ENCODE measurements at places on chromosomes 3 and 15.
A peak's percentile ranks its signal among the peaks of the same experiment; 100 is the strongest.

GRCh38 chr3:12922306-12922705, 80.9 kb upstream of the RPL32 start:
- no peak for DNase-seq

DNA sequence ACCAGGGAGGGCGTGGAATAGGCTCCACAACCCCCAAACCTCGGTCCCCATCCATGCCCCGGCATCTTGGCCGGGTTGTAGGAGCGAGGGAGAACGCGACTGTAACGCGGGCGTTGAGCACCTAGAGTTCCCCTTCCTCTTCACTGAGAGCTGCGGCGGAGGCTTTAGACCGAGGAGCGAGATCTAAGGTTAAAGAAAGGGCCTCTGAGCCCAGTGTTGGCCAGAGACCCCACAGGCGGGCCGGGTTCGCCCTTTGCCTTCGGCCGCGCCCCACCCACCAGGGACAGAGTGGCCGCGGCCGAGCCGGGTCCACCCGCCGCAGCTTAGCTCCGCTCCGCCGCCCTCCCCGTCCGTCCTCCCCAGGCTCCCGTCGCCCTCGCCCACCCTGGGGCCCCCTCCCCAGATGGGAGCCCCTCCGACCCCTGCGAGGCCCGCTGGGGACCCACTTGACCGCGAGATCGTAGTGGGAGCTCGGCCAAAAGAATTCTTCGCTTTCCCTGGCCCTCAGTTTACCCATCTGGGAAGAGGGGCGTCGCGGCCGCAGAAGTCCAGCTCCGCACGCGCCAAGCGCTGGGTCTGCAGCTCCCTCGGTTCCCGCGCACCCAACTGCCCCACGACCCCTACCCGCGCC, 425 bp downstream of the ANPEP start:
- DNase-seq, result peak; percentile 40

- no peak for DNase-seq
Observed at GRCh38 chr15:49467746-49468480, 44.9 kb downstream of the FGF7 start.

DNA sequence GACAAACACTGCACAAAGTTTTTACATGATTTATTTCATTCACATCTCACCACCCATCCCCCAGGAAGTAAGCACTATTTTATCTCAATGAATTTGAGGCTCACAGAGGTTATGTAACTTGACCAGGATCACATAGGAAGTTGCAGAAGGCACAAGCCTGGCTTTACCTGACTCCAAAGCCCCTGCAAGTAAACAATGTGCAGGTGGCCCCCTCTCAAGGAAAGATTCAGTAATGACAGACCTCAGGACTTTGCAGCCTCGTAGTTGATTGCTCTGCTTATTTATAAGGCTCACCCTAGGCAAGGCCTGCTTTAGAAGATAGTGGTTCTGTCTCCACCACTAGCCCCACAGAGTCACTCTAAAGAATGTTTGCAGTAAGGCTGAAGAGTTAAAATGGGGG, 79.8 kb upstream of the MDFIC2 start:
- no peak for DNase-seq

GRCh38 chr3:141019244-141019643, 31.9 kb upstream of the SPSB4 start:
- DNase-seq, result no peak

DNA sequence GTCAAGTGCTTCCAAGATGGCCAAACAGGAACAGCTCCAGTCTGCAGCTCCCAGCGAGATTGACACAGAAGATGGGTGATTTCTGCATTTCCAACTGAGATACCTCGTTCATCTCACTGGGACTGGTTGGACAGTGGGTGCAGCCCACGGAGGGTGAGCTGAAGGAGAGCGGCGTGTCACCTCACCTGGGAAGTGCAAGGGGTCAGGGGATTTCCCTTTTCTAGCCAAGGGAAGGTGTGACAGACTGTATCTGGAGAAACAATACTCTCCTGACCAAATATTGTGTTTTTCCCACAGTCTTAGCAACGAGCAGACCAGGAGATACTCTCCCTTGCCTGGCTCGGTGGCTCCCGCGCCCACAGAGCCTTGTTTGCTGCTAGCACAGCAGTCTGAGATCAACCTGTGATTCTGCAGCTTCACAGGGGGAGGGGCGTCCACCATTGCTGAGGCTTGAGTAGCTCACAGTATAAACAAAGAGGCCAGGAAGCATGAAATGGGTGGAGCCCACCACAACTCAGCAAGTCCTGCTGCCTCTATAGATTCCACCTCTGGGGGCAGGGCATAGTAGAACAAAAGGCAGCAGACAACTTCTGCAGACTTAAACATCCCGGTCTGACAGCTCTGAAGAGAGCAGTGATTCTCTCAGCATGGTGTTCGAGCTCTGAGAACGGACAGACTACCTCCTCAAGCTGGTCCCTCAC, 293.5 kb upstream of the SUCLG2 start:
- peak; percentile 2 for DNase-seq

DNA sequence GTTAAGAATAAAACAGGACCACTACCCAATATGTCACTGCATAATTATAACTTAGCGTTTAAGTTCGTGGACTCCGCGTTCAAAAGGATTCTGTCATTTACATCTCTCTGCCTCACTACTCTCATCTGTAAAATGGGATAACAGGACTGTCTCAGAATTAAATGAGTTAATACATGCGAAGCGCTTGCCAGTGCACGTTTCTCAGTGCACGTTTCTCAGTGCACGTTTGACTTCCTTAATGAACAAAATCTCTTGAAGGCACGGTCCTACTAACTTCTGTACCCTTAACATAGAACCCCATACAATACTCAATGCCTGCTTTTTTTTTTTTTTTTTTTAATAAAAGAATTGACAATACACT, 499 bp downstream of the RABL3 start:
- peak; percentile 58 for DNase-seq

- DNase-seq, result no peak
Observed at GRCh38 chr3:78728406-78729145, 1039.2 kb downstream of the ROBO1 start.

GRCh38 chr3:13002398-13003124, 70.7 kb downstream of the IQSEC1 start:
- DNase-seq, result no peak

DNA sequence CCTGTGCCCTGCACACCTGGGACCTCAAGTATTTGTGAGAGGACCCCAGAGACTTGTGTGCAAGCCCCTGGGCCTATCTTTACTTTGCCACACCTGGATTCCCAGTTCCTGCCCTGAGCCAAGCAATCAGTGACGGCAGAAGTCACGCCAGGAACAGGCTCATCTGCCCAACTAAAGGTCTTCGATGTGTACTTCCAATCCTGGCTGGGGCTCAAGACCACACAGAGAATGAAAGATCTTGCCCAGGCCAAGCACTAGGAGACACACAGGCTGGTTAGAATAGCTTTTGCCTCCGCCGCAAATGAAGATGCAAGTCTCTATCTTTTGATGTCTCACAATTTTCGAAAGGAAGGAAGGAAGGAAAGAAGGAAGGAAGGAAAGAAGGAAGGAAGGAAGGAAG, 228.8 kb downstream of the OCA2 start:
- no peak for DNase-seq

DNA sequence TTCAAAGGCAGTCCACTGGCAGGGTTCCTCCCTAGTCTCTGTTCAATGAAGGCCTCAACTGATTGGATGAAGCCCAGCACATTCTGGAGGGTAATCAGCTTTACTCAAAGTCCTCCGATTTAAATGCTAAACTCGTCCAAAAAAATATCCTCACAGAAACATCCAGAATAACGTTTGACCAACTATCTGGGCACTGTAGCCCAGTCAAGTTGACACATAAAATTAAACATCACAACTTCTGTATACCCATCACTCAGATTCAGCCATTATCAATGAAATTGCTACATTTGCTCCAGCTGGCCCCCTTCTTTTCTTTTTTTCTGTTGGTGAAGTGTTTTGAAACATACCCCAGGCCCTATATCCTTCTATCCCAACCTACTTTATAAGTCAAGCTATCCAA, 64.5 kb upstream of the WNT5A start:
- no peak for DNase-seq

DNA sequence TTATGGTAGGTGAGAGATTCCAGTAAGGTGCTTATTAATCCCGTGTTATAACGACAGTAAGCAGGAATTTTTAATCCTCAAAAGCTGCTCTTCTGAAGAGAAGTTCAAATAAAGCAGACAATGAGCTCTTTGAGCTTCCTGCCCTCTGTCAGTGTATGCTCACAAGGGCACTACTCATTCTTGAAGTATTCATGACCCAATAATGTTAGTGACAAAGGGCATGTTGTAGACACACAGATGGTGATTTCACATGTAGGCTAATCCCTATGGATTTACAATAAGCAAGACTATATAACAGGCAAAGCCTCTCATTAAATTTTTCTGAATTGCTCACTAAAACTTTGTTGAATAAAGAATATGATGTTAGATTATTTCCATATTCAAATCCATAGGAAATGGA, 578.6 kb downstream of the RSL24D1 start:
- DNase-seq, result no peak

- DNase-seq, result no peak
Observed at GRCh38 chr3:189718215-189718614, 87.0 kb downstream of the TP63 start.

- DNase-seq, result no peak
Observed at GRCh38 chr3:167808910-167809309, 73.4 kb downstream of the SERPINI1 start.

- DNase-seq, result peak; percentile 5
Observed at GRCh38 chr3:99482191-99482590, 156.2 kb upstream of the COL8A1 start.

DNA sequence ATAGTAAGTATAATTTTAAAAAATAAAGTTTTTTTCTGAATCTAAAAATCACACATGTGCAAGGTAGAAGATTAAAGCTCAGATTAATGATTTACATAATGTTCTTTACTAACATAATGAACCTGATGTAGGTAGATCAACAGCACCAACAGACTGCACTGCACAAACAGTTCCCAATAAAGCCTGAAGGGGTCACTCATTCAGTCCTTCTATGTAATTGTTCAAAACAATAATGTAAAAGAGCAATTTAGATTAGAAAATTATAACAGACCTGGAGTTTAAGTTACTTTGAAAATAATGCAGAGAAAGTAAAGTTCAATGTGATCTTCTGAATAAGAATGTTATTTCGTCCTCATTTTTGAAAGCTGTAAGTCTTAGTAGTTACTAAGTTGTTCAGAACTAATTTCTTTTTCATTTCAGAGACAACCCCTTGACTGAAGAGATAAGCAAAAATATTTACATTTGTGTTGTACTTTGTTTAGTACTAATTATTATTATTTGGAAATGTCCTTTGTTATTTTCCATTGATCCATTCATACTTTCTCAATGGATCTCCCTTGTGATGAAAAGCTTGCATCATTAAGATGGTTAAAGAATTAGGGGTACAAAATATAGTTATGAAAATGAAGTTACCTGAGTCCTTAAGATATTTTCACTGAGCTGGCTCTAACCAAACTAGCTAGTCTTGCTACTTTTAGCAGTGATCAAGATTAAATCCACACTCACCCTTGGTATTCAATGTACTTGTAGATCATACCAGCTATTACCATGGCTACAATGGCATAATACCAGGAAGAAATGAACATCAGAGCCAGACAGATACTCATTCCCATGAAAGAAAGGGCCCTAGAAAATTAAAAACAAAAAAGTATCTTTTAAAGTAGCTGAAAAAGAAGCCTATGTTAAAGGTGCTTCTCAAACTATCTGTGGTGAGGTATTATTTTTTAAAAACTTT, 16.8 kb downstream of the EMC4 start:
- DNase-seq, result peak; percentile 32

DNA sequence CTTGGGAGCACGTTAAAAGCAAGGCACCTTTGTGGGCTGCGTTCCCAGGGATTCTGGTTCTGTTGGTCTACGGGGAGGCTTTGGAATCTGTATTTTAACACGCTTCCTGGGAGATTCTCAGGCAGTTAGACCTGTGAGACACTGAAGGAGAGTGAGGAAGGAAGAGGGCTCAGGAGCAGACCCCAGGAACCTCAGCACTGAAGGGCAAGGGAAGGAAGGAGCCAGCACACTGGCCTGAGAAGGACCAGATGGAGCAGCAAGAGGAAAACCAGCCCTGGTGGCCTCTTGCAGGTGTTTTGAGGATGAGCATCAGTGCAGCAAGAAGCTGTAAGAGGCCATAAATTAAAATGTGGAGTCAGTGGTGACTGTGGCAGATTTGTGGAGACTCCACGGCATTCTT, 146.7 kb downstream of the RPLP1 start:
- DNase-seq, result no peak

GRCh38 chr15:33234020-33234461, 39.5 kb upstream of the FMN1 start:
- DNase-seq, result peak; percentile 48

DNA sequence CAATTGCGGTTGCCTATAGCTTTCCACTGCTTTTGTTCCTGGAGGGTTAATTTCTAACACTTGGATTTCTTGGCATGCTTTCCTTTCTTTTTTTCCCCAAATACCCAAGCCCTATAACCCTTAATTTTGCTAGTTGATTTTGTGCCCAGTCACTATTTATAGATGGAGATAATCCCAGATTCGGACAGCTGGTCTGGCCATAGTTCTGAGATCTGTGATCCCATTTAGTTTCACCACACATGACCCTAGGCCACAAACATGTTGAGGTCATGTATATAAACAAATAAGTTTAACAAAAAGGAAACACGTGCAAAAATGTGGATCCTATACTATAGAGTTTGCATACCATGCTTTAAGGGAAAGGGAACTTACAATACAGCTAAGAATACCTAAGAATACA, 111.4 kb downstream of the ZMAT3 start:
- DNase-seq, result no peak

GRCh38 chr3:185935465-185936272, 2.1 kb downstream of the TRA2B start:
- no peak for DNase-seq

- DNase-seq, result peak; percentile 6
Observed at GRCh38 chr3:70736009-70736408, 423.6 kb upstream of the MDFIC2 start.

DNA sequence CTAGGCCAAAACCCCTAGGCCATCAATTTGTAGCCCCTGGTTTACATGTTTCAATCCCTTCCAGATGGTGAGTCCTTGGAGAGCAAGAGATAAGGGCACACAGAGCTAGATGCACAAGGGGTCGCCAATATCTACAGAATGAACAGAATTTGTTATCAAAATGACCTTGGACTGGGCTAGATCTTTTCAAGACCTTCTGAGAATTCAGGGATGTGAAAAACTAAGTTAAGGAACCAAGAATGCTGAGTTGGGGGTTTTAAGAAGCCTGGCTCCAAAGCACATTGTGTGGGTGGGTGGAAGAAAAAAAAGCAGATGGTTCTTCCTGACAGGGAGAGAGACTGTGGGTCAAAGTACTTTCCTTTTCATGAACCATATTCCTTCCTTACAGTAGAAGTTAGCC, 10.2 kb downstream of the CDCP1 start:
- no peak for DNase-seq

GRCh38 chr3:13292375-13292774, 127.7 kb downstream of the NUP210 start:
- DNase-seq, result no peak

- no peak for DNase-seq
Observed at GRCh38 chr15:95761501-95762165, 568.9 kb upstream of the NR2F2 start.

DNA sequence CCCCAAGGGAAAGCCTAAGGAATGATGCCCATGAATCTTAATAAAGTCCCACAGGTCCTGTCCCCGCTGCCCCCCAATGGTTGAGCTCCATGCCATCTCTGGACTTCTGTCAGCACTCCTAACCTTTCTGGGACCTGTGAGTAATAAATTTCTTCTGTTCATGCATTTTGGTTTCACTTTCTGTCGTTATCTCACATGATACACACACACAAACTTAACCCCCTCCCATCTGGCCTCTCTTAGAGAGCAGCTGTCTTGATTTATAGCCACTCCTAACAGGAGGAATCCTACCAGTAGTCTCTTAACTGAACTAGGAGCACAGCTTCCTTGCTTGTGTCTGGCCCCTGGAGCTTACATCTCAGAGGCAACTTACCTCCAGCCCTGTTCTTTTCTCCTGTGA, 82.7 kb upstream of the SELENOK start:
- DNase-seq, result no peak

- no peak for DNase-seq
Observed at GRCh38 chr3:115713284-115713683, 90.0 kb downstream of the GAP43 start.

All from EL (cell line).